ENCODE measurements at places on chromosomes 5 and 9.
A peak's percentile ranks its signal among the peaks of the same experiment; 100 is the strongest.

DNA sequence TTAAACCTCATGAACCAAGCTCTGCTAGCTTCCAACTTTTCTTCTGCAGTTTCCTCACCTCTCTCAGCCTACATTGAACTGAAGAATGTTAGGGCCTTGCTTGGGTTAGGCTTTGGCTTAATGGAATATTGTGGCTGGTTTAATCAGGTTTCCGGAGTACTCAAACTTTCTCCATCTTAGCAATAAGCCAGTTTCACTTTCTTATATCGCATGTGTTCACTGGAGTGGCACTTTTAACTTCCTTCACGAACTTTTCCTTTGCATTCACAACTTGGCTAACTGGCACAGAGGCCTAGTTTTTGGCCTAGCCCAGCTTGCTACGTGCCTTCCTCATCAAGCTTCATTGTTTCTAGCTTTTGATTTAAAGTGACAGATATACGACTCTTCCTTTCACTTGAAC, 81.0 kb upstream of the MAST4 start:
- no peak for DNase-seq

DNA sequence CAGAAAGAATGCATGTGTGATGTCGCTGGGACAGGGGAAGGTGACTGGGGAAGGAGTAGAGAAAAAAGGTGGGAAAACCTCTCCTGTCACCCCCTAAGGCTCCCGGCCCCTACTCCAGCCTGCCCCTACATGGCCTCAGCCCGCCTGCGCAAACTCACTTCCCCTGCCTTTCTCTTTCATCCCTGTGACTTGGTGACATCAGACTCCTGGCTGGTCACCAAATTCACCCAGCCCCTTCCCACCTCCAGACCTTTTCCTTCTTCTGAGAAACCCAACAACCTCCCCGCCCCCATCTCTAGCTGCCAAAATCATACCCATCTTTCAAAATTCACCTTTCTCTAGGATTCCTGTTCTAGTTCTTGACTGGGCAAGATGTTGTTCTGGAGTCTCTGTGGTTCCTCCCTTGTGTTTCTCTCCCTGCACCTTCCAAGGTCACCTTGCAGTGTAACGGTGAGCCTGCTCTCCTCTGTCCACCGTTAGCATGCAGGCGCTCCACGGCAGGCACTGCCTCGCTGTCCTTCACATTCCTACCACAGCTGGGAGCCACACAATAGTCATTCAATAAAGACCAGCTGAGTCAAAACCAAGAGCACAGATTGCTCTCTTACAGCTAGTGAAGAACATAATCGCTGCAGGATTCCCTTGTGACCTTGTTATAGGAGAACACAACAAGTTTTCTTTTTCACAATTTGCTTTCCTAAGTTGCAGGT, 134.5 kb downstream of the FANCC start:
- DNase-seq, result no peak

GRCh38 chr9:88476491-88477271, 58.3 kb upstream of the NXNL2 start:
- no peak for DNase-seq

DNA sequence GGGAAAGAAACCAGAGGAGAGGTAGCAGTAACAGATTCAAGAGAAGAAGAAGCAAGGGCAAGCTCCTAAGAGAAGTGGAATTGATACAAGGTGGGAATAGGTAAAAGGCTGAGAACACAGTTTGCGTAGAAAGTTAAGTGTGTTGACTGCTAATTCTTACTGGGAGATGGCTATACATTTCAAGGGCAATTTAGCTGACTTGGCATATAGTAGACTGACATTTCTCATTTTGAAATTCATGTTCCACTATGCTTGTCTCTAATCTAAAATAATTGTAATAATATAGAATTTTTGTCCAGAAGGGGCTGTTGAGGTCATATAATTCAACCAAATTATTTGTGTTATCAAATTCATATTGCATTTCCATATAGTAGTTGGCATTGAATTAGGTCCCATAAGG, 144.0 kb downstream of the ATG10 start:
- no peak for DNase-seq

DNA sequence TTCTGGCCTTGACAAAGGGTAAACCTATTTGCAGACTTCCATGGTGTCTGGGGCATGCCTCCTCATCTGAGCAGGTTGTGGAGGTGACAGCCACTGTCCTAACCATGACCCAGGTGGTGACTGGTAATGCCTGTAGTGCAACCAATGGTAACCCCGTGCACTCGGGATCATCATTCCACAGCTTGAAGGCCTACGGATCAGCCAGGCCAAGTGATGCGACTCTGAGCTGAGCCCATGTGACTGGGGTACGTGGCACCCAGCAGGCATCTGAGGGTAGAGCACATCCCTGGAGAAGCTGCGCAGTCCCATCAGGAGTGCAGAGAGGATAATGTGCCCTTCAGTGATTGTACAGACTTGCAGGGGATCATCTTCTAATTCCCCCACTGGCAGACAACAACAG, 35.0 kb downstream of the DROSHA start:
- DNase-seq, result no peak

GRCh38 chr5:146751054-146751453, 127.5 kb downstream of the PPP2R2B start:
- no peak for DNase-seq

GRCh38 chr5:60196385-60197113, 303.0 kb upstream of the PDE4D start:
- no peak for DNase-seq

GRCh38 chr5:310941-311434, 10.5 kb upstream of the AHRR start:
- no peak for DNase-seq

DNA sequence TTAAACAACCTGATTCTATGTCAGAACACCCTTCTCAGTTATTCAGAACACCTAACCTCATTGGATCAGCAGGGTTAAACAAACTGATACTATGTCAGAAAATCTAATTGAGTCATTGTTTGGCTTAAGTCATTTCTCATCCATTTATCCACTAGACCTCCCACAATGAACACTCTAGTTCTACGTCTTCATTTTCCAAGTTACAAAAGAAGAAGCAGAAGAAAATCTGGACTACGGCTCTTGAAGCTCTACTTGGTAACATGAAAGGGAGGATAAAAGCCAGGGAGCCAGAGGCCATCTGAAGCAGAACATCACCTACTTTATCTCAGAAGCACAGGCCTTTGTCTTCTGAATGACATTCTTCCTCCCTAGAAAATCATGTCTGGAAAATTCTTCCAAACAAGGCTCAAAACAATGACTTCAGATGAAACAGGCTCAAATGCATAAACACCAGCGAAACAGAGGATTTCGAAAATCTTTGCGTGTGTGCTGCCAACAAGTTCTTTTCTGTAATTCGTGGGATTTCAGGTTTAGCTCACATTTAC, 35.4 kb upstream of the TGFBI start:
- no peak for DNase-seq

GRCh38 chr5:98443881-98444280, 329.6 kb upstream of the RGMB start:
- no peak for DNase-seq

DNA sequence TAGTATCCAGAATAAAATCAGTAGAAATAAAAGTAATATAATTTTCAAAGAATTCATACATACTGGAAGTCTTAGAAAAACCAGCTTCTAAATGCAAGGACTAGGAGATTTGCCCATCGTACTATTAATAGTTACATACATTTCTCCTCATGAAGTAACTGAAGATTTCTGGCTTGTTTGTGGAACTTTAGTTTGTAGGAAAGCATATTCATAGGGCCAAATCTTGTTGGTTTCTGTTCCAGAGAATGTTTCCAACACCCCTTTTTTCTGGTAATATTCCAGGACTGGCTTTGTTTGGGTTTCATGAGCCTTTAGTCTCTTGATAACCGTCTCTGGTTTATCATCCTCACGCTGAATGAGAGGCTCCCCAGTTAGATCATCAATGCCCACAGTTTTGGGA, 66.3 kb upstream of the TJP2 start:
- DNase-seq, result no peak

DNA sequence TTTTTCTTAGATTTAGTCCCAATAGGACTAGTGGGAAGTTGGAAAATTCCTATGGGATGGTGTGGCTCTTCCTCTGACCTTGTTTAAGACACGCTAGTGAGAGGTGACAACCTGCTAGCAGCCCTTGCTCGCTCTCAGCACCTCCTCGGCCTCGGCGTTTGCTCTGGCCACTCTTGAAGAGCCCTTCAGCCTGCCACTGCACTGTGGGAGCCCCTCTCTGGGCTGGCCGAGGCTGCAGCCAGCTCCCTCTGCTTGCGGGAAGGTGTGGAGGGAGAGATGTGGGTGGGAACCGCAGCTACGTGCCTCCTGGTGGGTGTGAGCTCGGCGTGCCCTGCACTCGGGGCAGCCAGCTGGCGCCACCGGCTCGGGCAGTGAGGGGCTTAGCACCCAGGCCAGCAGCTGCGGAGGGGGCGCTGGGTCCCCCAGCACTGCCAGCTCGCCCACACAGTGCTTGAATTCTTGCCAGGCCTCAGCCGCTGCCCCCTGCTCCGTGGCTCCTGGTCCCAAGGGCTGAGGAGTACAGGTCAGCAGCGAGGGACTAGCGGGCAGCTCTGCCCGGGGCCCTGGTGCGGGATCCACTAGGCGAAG, 254.5 kb upstream of the ANKRD55 start:
- no peak for DNase-seq

DNA sequence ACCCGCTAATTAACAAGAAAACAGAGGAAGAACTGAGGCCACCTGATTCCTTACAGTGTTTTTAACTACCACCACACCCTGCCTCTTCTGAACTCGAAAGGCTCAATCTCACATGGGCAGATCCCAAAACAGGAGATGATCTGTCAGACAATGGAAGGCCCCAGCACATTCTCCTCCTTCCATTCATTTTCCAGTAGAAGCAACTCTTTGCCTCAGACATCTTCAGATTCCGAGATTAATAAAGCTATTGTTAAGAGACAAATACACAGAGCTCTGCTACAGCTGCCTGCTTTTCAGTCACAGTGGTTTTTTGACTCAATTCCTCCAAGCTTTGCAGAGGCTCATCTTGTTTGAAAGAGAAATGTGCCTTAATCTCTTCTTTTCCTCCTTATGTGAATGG, 127.2 kb upstream of the ADAMTSL1 start:
- DNase-seq, result no peak

- no peak for DNase-seq
Observed at GRCh38 chr5:103119070-103119764, 721 bp downstream of the GIN1 start.

GRCh38 chr9:88005240-88005639, 30.9 kb upstream of the CDK20 start:
- no peak for DNase-seq

- DNase-seq, result no peak
Observed at GRCh38 chr5:178547052-178547666, 43.0 kb downstream of the COL23A1 start.

DNA sequence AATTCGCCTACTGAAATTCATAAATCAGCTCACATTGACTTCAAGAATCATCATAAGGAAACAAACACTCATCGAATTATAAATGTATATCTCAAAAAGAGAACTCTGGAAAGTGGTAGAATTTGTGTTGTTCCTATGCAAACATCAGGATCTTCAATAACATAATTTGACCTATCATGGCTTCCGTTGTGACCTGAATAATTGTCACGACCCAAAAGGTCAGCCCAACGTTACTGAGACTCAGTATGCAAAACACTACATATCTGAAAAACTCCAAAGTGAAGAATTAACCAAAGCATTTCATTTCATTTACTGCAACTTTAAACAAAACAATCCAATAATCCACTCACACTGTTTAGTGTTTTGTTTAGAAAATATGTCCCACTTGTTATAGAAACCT, 1.2 kb downstream of the RAPGEF6 start:
- no peak for DNase-seq

- peak; percentile 40 for DNase-seq
Observed at GRCh38 chr9:96566498-96567202, 53.0 kb downstream of the CDC14B start.

DNA sequence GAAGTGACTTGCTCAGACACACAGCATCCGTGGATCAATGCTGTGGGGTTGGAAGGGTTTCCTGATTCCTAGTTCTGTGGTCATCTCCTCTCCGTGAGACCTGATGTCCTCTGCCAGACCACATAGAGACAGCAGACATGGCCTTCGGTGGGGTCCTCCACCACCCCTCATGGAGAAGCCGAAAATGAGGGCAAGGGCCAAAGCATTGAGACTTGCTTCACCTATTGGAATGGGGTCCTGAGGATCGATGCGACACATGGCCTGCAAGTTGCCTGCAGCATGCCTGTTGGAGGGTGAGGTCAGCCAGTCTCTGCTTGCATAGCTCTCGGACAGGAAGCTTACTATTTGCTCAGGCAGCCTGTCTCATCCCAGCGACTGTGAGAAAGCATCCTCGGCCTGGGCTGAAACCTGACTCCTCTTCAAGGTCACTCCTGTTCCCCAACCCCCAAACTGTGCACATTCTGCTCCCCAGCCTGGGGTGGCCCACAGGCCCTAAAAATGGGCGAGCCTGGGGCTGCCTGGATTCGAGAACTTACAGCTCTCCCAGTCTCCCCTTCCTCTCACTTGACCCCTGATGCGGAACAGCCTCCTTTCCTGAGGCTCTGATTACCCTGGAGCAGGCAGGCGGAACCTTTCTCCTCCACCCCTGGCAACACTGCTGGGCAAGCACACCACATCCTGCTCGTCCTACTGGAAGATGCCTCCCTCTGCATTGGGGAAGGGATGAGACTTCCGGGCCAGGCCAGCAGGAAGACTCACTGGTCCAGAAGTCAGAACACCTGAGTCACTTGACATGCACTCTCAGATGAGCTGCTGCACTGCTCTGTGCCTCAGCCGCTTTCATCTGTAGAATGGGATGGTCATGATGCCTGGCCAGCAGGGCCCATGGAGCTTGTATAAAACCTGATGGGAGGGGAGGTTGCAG, 186.9 kb downstream of the RGS3 start:
- no peak for DNase-seq

DNA sequence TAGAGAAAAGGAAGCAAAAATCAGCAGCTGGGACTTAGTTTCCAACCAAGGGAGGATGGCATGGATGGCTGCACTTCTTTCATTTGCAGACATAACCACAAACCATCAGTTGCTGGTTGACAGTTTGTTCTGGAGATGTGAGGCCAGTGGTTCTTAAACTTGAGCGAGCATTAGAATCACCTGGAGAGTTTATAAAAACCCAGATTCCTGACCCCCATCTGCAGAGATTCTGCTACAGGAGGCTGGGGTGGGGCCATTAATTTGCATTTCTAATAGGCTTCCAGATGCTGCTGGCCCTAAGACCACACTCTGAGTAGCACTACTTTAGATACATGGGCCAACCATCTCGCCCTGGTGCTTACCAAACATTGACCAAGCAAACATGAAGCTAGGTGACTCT, 60.8 kb downstream of the MARCHF3 start:
- DNase-seq, result no peak

DNA sequence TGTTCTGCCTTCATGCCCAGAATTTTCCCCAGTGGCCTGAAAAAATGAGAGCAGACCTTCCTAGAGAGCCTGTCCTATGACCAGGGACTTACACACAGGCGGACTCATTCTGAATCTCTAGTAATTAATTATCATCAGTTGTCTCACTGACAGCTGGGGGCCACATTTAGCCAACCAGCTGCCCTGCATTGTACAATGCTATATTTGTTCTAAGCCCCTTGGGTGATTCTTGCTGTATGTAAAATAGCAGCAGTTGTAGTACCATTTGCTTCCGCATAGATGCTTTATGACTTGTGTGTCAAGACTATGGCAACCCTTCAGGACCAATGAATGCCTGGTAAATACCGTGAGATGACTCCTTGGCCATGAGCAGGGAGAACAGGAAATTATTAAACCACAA, 415.4 kb upstream of the SEMA6A start:
- DNase-seq, result no peak

GRCh38 chr5:131992370-131992769, 19.1 kb downstream of the ACSL6 start:
- no peak for DNase-seq
